ENCODE measurements at places on chromosomes 12 and 14.
A peak's percentile ranks its signal among the peaks of the same experiment; 100 is the strongest.

GRCh38 chr12:126545411-126545810, 1480.2 kb downstream of the AACS start:
- DNase-seq = no peak

DNA sequence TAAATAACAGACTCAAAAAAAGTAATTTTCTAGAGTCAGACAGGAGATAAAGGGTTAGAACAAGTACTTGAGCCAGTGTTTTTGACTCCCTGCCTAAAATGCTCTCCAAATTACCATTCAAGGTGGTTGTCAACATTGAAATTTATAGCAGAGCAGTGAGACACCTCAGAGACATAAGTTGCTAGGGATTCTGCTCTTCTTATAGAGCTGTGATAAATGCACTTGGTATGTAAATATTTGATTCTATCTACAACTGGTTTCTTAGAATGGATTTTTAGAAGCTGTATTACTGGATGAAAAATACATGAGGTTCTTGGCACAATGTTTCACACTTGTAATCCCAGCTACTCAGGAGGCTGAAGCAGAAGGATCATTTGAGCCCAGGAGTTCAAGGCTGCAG, 83.9 kb upstream of the OSBPL8 start:
- DNase-seq = peak; percentile 74

- DNase-seq = no peak
Measured at GRCh38 chr12:127562816-127563215, 704.2 kb upstream of the TMEM132C start.

DNA sequence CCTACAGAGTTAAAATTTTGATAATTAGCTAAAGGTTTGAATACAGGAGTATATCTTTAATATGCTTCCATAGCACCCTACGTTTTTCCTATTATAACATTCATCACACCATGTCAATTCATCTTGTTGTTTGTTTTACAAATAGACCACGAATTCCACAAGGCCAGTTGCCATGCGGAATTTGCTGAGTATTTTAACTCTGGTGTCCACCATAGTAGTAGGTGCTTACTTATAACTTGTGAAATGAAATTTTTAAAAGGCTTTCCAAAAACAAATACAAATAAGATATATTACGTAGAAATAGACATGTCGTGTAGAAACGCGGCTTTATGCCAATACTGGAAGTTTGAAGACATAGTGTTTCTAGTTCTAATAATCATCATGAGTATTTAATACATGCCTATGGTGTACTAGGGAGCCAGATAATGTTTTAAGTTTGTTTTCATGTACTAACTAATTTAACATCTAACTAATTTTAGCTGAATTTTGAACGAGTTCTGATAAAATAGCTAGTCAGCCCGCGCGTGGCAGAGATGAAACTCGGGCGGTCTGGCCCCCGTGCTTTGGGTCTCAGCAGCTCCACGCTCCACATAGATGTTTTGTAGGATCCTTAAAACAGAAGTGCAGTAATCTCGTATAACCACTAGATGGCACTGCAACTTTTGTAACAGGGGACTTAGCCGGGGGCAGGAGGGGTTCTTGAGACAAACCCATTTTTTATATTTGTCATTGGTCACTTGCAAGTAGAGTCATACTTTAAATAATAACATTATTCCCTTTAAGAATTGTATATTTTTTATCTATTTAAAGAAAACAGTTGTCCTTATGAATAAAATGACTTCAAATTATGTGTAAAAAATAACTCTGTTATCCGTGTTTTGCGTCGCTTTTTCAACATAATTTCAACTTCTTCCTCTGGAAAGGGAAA, 10.2 kb downstream of the CD69 start:
- DNase-seq = peak; percentile 53

DNA sequence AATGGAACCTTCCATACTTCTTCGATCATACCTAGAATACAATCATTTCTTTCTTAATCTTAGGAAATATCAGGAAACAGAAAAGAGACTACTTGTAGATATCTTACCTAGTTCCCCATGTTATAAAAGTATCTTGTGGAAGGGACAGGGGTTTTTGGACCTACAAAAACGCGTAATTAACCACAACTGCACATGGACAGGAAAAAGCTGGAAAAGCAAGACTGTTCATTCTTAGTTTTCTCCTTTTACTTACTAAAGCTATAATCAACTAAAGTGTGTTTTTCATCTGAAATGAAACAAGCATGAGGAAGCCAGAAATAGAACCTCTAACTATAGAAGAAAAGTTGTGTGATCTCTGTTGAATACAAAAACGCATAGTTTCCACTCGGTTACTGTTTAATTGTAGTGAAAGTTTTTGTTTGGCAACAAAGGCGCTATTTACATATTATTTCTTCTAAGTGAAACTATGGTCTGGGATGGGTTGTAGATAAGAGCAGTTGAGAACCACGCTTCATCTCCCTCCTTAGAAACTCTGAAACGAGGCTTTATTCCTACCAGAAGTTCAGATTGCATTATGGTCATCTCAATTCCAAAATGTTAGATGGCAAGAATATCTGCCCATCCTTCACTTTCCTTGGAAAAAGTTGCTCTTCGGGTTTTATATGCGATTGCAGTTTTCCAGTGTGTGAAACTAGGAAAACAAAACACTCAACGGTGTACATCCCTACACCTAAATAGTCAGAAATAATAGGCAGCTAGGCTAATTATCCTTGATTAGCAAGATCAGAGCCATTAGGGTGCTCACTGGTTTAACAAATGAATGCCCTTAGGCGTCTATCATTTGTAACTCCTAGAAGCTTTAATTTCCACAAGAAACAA, 1.1 kb downstream of the BCAT1 start:
- no peak for DNase-seq

GRCh38 chr12:34298176-34298970, 276.1 kb downstream of the ALG10 start:
- no peak for DNase-seq

GRCh38 chr12:71877335-71878121, 38.0 kb downstream of the TBC1D15 start:
- no peak for DNase-seq

DNA sequence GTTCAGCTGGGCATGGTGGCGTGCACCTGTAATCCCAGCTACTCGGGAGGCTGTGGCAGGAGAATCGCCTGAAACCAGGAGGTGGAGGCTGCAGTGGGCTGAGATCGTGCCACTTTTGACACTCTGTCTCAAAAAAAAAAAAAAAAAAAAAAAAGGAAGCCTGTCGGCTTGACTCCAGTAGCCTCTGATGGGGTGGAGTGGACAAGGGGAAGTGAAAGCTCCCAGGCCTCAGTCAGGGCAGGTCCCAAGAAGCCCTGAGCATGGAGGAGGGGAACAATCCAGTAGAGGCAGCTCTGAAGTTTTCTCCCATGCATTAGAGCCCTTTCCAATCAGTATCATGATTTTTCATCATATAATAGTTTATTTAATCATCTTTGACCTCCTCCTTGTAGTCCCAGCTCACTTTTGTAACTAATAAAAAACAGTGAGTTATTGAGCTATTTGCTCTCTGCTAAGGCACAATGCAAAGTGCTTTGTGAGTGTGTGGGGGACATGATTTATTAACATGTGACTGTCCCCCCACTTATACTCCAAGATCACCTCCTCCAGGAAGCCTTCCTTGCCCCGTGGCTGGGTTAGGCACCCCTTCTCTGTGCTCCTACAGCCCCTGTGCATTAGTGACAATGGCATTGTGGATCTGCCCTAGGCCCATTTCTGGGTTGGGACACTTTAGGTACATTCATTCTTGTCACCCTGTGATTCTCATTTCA, 4.7 kb upstream of the SSH1 start:
- no peak for DNase-seq

DNA sequence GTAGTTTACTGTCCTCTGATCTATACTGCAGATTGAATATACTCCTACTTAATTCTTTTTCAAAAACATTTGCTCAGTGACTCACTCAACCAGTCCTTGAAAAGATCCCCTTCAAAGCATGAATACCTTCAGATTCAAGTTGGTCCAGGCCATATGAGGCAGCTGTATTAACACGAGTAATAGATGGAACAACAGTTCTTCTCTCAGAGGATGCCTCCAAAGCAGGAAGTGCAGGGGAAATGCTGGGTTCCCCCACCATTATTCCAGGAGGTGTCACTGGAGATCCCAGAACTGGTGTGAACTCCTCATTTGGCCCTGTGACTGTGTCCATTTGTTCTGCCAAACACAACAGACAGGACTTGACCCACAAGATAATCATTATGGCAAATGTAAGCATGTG, 20.6 kb downstream of the ARMH4 start:
- DNase-seq = peak; percentile 51

GRCh38 chr12:83141460-83141994, 454.8 kb downstream of the TMTC2 start:
- DNase-seq = no peak

- no peak for DNase-seq
Measured at GRCh38 chr12:53807322-53807860, 55.6 kb upstream of the CISTR start.

GRCh38 chr12:57614178-57614947, 3.1 kb downstream of the ARHGEF25 start:
- no peak for DNase-seq

- DNase-seq = peak; percentile 26
Measured at GRCh38 chr12:122336015-122336946, 70.0 kb upstream of the VPS33A start.

GRCh38 chr12:88308825-88309224, 166.7 kb downstream of the TMTC3 start:
- DNase-seq = peak; percentile 98

GRCh38 chr12:19719672-19720071, 280.4 kb downstream of the AEBP2 start:
- no peak for DNase-seq

DNA sequence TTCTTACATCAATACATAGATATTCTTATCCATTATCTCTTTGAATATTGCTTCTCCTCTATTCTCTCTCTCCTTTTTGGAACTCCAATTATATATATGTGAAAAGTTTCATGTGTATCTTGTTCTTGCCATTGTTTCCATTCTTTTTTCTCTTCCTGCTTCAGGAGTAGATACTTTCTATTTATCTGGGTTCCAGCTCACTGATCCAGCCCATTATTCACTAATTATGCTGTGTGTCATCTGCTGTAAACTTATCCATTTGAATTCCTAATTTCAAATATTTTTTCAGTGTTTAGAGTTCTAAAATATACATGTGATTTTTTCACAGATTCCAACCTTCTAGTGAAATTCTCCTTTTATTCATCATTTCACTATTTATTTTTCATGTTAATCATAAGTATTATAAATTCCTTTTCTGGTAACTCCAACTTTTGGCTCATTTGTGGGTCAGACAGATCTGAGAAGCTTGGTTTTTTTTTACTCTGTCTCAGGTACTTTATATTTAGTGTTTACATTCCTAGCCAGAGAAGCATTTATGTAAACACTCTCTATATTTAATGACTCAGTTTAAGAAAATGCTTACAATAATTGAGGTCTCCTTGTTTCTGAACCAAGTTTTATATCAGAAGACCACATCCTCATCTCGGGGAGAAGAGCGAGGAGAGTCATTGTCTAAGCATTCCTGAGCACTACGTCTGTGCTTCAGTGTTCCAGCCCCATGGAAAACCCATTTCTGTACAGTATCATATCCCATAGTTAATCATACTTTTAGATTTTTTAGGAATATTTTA, 15.9 kb upstream of the AMIGO2 start:
- DNase-seq = peak; percentile 97

DNA sequence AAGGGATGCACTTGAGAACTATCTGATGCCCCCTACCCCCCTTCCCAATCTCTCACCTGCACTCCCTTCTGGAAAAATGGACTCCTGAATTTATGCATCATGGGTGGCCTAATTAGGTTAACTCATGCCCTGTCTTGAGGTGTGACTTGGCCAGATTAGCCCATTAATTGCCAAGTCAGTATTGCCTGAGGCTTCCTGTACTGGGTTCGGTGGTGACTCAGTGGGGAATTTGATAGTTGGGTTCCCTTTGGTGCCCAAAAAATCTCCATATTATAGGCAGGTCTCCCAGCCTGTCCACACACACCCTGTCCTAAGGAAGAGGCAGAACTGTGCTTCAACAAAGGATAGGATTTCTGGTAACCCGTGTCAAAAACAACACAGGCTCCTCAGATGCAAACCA, 146.1 kb downstream of the CHST11 start:
- no peak for DNase-seq

DNA sequence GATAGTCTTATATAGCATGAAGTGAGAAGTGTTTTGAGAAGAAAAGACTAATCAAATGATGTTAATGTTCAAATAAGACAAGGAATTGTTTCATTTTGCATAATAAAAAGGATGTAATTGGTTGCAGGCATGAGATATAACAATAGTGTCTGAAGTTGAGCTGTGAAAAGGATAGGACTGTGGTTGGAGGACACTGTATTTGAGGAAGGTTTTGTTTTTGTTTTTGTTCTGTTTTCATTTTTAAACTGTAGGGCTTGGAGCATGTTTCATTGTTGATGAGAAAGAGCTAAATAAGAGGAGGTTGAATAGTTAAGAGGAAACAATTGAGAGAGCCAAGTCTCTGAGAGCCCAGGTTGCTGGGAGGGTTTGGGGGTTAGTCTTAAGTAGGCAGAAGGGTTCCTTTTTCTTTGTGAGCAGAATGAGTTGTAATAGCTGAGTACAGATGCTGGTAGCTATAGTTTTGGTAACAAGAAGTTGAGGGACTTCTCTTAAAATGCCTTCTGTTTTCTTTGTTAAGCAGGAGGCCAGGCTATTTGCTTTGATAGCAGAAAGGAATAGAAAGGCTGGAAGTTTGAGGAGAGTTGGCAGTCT, 58.4 kb downstream of the CCDC91 start:
- DNase-seq = no peak

- peak; percentile 54 for DNase-seq
Measured at GRCh38 chr12:68106160-68106559, 53.4 kb downstream of the IFNG start.

DNA sequence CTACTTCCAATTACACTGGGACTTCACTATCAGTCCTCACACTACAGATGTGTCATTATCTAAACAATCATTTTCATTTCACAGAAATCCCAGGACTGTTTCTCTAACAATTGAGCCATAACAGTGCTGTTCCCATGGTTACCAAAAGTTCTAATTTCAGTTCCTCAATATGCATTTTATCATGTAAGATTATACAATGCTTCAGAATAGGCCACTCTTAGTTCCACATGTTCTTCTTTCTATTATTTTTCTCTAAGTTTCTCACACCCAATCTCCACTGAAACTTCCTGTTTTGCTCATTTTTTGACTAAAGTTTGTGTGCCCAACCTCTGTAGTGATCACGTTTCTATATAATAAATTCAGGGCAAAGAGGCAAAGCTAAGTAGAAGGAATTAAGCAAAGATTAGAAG, 185.8 kb downstream of the DUSP6 start:
- peak; percentile 77 for DNase-seq

GRCh38 chr12:96409731-96410130, 9.5 kb upstream of the CDK17 start:
- no peak for DNase-seq
